ENCODE measurements at places on chromosomes 16 and 17.

DNA sequence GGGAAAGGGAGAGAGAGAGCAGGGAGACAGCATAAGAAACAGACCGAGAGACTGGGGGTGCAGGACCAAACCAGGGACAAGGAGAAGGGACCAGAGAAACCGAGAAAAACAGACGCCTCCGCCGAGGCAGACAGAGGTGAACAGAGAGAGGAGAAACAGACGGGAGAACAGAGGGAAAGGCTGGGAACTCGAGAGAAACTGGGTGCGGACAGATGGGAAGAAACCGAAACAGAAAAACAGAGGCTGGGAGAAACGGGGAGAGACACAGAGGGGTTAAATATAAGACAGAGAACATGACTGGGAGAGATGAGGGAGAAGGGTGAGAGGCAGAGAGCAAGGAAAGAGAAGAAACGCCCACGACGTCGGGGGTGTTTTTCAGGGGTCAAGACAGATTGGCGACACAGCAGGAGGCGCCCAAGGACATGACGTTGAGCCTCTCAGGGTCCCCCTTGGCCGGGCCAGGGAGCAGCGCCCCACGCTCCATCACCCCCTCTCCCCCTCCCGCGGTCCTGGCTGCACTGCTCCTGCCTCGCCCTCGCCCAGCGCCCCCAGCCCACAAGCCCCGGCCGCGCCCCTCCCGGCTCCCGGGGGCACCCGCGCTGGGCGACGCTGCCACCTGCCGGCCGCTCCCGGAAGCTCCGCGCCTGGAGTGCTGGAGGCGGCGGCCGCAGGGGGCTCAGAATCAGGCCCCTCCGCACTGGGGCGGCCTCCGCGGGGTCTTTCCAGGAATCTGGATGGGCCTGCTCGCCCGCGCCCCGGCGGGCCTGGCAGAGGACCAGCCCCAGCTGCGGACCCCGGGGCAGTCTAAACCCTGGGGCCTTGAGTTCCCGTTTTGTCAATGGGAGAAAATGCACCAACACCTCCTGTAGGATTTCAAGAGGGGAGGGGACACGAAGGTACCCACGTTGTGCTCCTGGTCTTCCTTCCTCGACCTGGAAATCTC lies 1.3 kb upstream of the TMEM92 start:
- DNase-seq = peak; percentile 14

GRCh38 chr16:69477546-69477945 lies 53.1 kb downstream of the CYB5B start:
- no peak for DNase-seq

DNA sequence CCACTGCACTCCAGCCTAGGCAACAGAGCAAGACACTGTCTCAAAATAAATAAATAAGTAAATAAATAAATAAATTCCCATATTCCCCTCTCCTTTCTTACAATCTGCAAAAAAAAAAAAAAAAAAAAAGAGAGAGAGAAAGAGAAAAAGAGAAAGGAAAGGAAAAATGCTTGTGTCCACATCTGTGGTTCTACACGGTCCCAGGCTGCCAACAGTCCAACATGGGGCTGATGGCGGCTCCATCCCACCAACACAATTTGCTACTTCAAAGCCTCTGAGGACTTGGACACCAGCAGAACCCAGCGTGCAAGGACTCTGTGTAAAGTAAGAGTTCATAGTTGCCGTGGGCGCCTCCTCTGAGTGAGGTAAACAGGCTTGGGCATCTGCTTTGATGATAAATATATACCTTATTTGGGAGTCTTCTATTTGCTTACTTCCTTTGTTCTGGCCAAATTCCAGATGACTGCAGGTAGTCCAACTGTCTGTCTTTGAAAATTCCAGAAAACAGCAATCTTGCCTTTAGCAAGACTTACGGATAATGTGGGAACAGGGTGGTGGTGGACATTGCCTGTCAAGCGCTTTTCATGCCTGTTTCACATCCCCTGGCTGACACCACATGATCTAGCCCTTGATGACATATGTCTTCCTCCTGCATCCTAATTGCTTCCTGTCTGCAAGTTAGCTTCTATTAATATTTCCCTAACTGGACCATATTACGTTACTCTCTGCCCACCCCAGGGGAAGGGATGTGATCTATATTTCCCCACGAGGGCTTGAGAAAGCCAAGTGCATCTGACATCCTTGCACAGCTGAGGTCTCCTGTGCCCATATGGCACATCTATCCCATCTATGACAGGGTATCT lies 10.1 kb downstream of the LITAF start:
- no peak for DNase-seq

DNA sequence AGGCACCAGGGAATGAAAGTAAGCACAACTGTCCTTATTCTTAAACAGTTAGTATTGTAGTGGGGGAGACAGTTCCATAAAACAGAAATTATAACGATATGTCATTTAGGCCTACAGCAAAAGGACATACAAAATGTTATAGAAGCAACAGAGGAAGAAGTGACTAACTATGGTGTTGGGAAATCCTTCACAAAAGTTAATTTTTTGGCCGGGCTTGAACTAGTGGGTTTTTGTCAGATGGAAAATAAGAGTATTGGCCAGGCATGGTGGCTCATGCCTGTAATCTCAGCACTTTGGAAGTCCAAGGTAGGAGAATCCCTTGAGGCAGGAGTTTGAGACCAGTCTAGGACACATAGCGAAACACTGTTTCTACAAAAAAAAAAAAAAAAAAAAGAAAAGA lies 127.8 kb downstream of the SSH2 start:
- no peak for DNase-seq

GRCh38 chr16:89404561-89404960 lies 85.8 kb downstream of the ANKRD11 start:
- no peak for DNase-seq

DNA sequence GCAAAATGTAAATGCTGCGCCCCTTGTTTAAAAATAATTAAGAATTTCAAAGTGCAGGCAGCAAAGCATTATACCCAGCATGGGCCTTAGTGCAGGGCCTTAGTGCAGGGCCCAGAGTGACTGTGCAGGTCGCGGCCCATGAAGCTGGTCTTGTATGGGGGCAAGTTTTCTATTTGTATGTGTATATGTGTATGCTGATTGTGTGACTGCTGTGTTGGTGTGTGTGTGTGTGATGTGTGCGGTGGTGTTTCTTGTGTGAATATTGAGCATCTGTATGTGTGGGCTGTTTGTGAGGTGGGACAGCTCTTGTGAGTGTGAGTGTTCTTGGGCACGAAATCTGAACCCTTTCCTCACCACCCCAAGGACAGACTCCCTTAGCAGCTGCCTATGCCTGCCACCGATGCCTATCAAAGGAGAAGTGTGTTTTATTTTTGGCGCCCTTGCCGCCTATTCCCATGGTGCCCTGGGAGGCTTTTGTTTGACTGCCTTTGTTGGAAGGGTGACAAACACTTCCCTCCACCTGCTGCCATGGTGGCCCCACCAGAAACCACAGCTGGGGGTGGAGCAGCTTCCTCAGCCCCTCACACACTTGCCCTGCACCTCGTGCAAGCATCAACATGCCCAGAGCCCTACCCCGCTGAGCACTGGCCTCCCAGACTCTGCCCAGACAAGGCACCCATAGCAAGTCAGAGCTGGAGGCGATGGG lies 18.0 kb downstream of the CCR7 start:
- no peak for DNase-seq

- DNase-seq = no peak
These were observed 50.7 kb downstream of the CFDP1 start for GRCh38 chr16:75382611-75383010.

DNA sequence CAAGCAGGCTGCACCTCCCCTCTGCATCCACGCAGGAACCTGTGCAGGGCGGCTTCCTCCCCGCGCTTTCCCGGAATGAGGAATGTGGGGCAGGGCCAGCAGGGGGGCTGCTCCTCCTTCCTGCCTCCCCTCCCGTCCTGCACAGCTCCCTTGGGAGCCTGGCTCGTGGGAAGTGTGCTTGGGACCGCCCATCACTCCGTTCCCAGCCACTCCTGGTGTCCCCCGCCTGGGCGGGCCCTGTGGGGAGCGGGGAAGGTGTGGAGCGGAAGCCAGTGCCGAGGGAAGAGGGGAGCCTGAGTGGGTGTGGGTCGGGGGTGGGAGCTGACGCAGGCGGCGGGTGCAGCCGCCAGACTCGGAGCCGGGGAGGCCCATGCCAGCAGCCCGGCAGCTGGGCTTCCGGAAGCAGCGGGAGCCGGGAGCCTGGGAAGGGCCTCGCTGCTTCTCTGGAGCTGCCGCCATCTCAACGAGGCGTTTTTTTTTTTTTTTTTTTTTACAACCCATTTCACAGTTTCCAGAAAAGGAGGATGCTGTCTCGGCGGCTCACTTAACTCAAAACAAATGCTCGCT lies 24.1 kb downstream of the BAHCC1 start:
- DNase-seq = no peak

DNA sequence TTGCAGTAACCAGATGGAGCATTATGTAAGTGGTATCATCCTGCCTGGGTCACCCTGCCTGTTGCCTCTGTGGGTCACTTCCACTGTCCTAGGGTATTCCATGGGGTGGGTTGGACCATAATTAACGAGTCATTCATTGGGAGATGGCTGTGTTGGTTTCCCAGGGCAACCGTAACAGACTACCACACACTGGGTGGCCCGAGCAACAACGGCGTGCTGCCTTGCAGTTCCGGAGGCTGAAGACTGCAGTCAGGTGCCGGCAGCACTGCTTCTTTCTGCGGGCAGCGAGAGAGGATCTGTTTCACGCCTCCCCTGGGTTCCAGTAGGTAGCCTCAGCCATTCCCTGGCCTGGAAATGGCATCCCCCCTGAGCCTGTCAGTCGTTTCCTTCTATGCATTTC lies 28.9 kb upstream of the CMIP start:
- DNase-seq = no peak

DNA sequence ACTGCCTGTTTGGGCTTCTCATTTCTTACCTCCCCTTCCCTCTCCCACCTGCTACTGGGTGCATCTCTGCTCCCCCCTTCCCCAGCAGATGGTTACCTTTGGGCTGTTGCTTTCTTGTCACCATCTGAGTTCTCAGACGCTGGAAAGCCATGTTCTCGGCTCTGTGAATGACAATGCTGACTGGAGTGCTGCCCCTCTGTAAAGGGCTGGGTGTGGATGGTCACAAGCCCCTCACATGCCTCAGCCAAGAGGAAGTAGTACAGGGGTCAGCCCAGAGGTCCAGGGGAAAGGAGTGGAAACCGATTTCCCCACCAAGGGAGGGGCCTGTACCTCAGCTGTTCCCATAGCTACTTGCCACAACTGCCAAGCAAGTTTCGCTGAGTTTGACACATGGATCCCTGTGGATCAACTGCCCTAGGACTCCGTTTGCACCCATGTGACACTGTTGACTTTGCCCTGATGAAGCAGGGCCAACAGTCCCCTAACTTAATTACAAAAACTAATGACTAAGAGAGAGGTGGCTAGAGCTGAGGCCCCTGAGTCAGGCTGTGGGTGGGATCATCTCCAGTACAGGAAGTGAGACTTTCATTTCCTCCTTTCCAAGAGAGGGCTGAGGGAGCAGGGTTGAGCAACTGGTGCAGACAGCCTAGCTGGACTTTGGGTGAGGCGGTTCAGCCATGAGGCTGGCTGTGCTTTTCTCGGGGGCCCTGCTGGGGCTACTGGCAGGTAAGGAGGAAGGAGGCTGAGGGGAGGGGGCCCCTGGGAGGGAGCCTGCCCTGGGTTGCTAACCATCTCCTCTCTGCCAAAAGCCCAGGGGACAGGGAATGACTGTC lies at the start of gene CD68:
Gene CD68, plus strand, starts transcription at position 638 of the 833 bp plus-strand sequence. Its CDS starts 40 bp downstream, at position 678.
- DNase-seq = no peak

GRCh38 chr16:12168074-12169000 lies 191.8 kb downstream of the SNX29 start:
- DNase-seq = no peak

DNA sequence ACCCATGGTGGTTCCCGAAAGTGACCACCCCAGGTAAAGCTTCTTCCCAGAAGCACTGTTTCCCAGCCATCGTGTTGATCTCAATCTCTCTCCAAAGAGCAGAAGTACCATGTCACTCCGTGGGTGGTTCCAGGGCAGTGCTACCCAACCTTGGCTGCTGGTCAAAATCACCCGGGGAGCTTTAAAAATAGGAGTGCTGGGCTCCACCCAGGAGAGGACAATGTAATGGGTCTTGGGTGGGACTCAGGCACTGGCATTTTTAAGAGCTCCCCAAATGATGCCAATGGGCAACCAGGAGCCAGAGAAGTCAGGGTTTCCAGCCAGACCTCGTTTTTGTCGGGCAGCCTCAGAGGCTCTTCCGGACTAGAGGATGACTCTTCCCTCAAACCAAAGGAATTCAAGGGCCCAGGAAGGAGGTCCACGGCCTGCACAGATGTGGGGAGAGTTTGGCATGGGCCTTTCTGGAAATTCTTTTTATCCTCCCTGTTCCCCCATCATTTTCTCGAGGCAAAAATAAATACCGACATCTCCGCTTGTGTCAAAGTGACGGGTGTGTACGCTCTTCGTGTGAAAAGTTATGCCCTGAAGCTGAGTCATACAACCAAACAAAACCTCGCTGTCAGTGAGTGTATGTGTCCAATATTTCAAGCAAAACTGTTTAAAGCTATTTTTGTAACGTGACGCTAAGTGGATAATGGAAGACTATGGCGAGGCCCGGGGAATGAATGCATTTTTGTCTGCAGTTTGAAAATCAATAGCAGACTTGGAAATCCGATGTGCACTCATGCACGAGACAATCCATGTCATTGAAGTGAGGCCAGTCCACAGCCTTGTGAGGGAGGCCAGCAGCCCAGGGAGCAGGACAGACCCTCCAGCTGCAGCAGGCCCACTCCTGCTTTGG lies 364.1 kb downstream of the FOXL1 start:
- DNase-seq = no peak

DNA sequence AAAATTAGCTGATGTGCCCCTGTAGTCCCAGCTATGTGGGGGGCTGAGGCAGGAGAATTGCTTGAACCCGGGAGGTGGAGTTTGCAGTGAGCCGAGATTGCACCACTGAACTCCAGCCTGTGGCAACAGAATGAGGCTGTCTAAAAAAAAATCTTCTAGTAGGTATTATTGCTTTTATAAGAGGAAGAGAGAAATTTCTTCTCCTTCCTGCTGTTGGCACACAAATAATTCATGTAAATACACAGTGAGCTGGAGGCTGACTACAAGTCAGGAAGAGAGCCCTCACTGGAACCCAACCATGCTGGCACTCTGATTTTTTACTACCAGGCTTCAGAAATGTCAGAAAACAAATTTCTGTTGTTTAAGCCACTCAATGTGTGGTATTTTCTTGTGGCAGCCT lies 6.7 kb downstream of the PRDM7 start:
- no peak for DNase-seq

DNA sequence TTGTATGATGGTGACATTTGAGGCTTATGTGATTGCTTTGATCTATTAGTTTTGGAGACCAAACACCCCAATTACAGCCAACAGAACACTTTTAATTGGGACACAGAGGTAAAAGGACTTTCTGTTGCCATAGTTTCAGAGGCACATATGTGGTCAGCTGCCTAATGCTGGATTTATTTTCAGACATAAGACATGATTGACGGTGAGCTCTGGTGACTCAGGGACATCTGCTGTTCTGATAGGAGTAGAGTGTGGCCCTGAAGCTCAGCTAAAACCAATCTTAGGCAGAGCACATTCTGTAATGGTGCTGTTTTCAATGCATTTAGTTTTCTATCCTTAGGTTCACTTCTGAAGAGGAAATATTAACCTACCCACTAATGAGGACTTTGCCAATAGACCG lies 247.1 kb downstream of the UTP18 start:
- DNase-seq = no peak

GRCh38 chr16:27564224-27564623 lies 14.3 kb downstream of the KATNIP start:
- DNase-seq = no peak

- no peak for DNase-seq
These were observed 484.0 kb upstream of the ERCC4 start for GRCh38 chr16:13435873-13436474.

All from stimulated activated CD4-positive, alpha-beta T cell treated with anti-CD3 and anti-CD28 coated beads, Interleukin-15, amount 100 ng/mL, for 1 hour (primary cell).